Astrocyte of the cerebellum (primary cell): ENCODE measurements at places on chromosomes 2 and 18.

- DNase-seq: no peak
Measured at GRCh38 chr2:207953354-207953753, 72.0 kb downstream of the PLEKHM3 start.

- DNase-seq: no peak
Measured at GRCh38 chr2:194686569-194686968, 970.5 kb upstream of the SLC39A10 start.

DNA sequence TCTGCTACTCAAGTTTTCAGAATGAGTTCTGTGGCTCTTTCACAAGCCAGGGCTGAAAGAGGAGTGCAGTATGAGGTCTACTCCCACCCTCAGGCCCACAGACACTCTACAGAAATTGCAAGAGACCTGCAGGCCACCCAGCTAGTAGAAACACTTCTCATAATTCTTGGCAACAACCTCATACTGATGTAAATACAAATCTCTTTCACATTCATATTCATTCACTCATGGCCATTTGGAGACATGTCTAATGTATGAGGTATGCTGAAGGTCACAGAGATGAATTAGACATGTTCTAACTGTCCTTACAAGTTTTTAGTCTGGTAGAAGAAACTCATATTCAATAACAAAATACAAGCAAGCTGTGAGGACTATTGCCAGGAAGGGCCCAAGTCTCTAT, 83.8 kb upstream of the KLHL29 start:
- no peak for DNase-seq

GRCh38 chr2:44181648-44182047, 13.0 kb downstream of the PPM1B start:
- DNase-seq: no peak

GRCh38 chr2:14475994-14476393, 156.5 kb upstream of the LRATD1 start:
- no peak for DNase-seq

DNA sequence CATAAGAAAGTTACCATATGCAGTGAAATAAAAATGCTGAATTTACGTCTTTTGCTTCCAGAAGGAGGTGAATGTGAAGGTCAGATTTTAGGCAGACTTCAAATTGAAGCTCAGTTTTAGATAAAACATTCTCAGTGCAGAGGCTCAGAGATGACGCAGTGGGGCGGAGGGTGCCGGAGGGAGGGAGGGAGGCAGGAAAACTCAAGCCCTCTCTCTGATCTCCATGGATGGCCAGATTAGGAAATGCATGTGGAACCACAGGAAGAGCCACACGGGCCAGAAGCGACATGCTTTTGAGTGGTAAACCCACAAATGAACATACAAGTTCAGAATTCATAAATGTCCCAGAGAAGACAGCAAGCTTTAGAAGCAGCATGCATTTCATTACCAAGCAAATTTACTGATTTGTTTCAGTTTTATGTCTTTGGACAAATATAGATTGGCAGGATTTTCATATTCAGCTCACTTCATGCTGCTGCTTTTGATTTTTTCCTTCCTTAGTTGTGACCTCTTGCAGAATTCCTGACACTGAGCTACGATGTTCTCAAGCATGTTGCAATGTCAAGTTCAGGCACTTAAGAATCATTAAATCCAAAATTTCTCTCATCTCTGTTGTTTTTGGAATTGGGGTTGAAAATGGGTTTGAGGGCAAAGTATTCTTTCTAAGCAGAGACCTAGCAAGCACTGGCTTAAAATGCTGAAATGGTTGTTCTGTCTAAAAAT, 29.7 kb upstream of the APCDD1 start:
- DNase-seq: no peak

GRCh38 chr2:101405351-101405899, 18.1 kb upstream of the CREG2 start:
- no peak for DNase-seq

DNA sequence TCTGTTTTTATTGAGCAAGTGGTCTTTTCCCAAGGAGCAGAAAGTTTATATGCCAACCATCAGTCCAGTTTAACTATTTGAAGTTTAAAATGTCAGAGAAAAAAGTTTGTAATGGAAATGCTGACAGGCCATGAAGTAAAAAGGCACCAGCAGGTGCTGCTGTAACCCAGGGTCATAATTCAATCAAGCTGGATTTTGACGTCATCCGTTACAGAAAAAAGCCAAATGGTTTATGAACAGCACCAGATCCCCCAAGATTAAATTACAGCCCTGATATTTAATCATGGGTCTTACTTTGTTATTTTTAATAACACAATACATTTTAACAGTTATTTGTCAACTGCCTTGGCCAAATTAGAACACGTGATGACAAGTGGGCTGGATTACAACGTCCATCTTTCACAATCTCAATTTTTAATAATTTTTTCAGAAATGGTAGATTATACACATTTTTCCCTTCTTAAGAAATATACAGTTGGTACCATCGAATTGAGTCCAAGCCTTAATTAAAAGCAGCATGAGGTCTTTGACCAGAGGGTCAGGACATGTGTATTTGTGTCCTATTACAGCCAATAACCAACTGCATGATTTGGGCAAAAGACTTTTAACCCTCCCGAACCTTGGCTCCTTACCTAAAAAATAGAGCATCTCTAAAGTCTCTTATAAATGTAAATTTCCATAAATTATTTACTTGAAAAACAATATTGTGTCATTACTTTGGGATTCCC, 10.0 kb downstream of the TCF4 start:
- DNase-seq: no peak

DNA sequence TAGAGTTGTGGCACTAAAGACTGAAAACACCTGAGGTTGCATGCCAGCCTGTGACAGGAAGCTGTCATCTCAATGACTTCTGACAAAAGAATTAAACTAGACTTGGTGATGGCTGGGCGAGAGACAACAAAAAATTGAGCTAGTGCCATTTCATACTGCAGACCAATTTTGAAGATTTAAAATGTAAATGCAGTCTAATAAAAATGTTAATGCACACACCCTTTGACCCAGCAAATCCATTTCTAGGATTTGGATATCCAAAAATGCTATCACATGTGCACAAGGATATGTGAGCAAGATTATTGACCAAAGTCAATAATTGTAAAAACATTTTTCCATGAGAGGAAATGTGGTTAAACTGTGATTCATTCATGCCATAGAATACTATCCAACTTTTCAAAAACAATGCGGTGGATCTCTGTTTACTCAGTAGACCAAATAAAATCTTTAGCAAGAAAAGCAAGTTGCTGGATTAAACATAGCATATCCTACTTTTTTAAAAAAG, 5.6 kb downstream of the FBXO36 start:
- peak; percentile 33 for DNase-seq

DNA sequence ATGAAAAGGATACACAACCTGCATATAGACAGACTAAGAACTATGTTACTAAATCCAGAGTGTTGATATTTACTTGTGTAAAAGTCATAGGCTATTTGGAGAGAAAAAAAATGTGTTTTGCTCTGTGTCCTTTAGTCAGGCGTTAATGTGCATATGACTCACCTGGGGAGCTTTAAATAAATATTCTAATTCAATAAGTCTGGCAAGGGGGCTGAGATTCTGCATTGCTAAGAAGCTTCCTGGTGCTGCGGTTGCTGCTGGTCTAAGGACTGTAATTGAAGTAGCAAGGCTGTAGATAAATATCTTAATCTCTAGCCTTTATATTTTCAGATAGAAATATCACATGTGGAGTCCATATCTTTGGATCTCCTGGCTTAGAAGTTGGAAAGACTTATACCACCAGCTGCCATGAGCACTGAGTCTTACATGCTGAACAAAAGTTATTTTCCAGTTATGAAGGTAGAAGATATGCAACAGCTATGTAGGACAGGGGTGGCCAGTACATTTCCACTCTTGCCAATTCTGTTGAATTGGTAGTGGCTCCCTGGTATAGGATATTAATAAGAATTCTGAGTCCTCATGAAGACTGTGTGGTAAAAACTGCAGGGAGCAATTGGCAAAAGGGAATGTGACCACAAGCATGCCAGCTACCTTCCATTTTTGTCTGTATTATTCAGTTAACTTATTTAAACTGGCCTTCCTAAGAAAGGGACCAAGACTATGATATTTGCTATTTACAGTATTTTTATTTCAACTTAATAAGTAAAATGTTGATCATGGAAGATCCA, 4.8 kb downstream of the SPAG16 start:
- peak; percentile 49 for DNase-seq

- no peak for DNase-seq
Measured at GRCh38 chr2:70757966-70758365, 10.0 kb downstream of the ADD2 start.

DNA sequence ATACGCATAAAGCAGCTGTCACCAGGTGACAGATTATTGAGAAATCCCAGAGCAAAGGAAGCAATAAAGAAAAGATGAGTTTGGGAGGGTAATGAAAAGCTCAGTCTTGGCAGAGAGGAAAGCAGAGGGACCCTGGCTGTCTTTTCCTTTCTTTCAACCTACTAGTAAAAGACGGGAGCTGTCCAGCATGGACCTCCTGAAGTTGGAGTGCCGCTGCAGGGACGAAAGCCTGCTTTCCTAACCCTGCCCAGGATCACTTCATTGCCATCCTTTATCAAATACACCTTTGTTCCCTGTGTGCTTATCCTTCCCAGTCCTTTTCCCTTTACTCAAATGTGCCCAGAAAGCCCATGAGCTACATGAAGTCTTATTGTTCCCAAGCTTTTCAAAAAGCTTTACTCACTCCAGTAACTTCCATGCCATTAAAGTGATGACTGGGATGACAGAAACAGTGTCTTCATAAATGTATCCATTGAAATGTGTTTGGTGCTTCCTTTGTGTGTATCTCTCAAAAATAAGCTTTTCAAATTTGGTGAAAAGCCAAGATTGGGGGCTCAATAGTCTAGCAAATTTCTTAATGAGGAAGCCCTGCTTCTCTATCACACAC, 3.7 kb upstream of the SPR start:
- DNase-seq: peak; percentile 26

GRCh38 chr2:202643012-202643858, 8.5 kb downstream of the FAM117B start:
- DNase-seq: no peak

- no peak for DNase-seq
Measured at GRCh38 chr2:111176867-111177266, 56.2 kb downstream of the BCL2L11 start.

DNA sequence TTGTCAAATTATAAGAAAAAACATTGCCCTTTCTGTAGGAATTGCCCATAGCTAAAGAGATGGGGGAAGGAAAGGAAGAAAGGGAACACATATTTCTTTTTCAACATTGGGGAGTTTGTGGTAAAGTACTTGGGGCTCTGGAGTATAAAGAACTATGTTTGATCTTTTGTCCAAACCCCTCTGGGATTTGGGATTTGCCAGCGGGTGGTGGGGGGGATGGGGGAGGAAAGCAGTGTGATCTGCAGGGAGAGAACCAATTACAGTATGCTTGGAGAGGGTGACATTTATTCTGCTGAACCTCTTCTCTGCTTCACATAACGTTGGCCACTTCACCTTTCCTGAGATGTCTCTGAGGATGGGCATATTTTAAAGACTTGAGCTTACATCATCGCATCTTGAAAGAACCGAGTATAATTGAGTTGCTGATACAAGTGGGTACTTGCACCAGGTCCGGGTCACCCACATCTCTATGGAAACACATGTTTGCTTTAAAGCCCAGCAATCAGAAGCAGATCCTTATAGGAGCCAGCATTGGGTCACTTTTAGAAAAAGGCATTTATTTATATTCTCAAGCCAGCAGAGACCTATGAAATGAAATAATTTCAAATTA, 73.1 kb downstream of the SPATS2L start:
- no peak for DNase-seq

- no peak for DNase-seq
Measured at GRCh38 chr18:49431165-49431962, 29.1 kb downstream of the DYM start.

DNA sequence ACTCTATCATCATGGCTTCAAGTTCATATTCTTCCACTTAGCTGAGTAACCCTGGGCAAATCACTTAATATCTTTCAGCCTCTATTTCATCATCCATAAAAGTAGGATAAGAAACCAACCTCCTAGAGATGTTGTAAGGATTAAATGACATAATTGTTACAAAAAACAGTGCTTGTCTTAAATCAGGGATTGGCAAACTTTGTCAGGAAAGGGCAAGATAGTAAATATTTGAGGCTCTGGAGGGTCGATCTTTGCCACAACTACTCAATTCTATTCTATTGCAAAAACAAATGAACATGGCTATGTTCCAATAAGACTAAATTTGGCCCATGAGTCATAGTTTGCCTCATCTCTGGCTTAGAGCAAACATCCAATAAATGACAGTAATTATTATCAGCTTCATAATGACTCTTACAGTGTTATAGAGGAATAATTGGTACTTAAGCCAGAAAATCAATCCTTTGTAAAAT, 184.7 kb downstream of the SATB2 start:
- peak; percentile 49 for DNase-seq

GRCh38 chr2:47558768-47559684, 156.1 kb downstream of the MSH2 start:
- DNase-seq: no peak

GRCh38 chr18:74914052-74914591, 294.8 kb downstream of the PTGR3 start:
- no peak for DNase-seq

- DNase-seq: no peak
Measured at GRCh38 chr2:106026271-106027190, 167.6 kb downstream of the UXS1 start.

GRCh38 chr18:27778925-27779324, 398.0 kb downstream of the CDH2 start:
- no peak for DNase-seq

DNA sequence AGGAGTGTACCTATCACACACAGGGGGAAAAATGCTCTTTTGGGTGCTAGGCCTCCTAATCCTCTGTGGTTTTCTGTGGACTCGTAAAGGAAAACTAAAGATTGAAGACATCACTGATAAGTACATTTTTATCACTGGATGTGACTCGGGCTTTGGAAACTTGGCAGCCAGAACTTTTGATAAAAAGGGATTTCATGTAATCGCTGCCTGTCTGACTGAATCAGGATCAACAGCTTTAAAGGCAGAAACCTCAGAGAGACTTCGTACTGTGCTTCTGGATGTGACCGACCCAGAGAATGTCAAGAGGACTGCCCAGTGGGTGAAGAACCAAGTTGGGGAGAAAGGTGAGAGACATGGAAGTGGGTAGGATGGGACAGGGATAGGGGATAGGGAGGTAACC, 12.2 kb downstream of the DHRS9 start:
- DNase-seq: no peak

DNA sequence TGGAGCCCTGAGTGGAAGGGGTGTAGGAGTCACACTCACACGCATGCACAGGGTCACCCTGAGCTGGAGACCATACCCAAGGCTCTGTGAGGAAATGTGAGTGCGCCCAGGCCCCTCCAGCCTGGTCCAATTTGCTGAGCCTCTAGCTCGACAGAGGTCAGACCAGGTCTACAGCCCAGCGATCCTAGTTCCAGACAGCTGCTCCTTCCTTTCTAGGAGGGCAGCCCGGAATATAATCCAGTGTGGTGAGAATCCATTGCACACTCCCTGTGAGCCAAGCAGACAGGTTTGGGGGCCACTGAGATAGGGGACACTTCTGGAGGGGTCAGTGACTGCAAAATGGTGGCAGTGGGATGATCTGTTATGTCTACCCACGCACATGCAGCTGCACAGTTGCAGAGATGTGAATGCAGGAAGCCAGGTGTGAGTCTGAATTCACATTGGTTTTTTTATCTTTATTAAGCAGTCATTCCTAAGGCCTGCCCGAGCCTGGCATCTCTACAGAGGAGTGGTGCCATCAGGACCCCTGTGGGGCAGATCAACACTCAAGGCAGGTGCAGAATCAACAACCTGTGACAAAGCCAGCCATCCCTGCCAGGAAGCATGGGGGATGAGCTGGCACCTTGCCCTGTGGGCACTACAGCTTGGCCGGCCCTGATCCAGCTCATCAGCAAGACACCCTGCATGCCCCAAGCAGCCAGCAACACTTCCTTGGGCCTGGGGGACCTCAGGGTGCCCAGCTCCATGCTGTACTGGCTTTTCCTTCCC, at the start of gene GPR148:
Gene GPR148 (plus strand): TSS at position 522 of the 768 bp plus-strand sequence. CDS start 82 bp downstream, at position 604.
- DNase-seq: no peak
